Esophagus muscularis mucosa (tissue), 4 donors: ENCODE measurements at places on chromosomes 7 and 10. TPM values are rescaled to one million over a fixed set of nuclear protein-coding genes. Genes with fewer than 3 reads are reported as not detected.

Gene GRID1
- total RNA-seq: 0.98 TPM

Gene GIMAP4
- total RNA-seq: 33.0 TPM

Gene SLC25A40
- total RNA-seq: 17.4 TPM

Gene CHAT
- not detected for total RNA-seq

Gene SUN3
- total RNA-seq: not detected

Gene WNT16
- 0.91 TPM for total RNA-seq

Gene CCDC172
- total RNA-seq: not detected

Gene CTAGE8
- 0.71 TPM for total RNA-seq

Gene PPP1R9A
- total RNA-seq: 22.4 TPM

Gene SLC26A5
- total RNA-seq: under 0.01 TPM

Gene PTF1A
- total RNA-seq: not detected

Gene CCL24
- not detected for total RNA-seq

Gene GPR85
- 0.46 TPM for total RNA-seq

Gene ASB13
- 16.3 TPM for total RNA-seq

Gene DBF4
- 9.8 TPM for total RNA-seq

Gene KCNIP2
- total RNA-seq: 0.33 TPM

Gene RAMP3
- 112 TPM for total RNA-seq

Gene PRSS1
- not detected for total RNA-seq

Gene HYAL4
- total RNA-seq: not detected

Gene ANXA11
- 187 TPM for total RNA-seq

Gene CSTF2T
- total RNA-seq: 35.1 TPM

Gene SPDYE6
- not detected for total RNA-seq

Gene IFIT5
- total RNA-seq: 23.3 TPM

Gene NPTX2
- 28.3 TPM for total RNA-seq

Gene ANKRD22
- not detected for total RNA-seq

Gene ZNF282
- total RNA-seq: 16.9 TPM
